ENCODE measurements at places on chromosomes 3 and 15.

- DNase-seq: no peak
Measured at GRCh38 chr15:91132079-91132478, 32.0 kb downstream of the SV2B start.

GRCh38 chr15:71011503-71012155 lies 103.6 kb upstream of the THSD4 start:
- no peak for DNase-seq

- DNase-seq: no peak
Measured at GRCh38 chr3:21954709-21955108, 203.7 kb upstream of the ZNF385D start.

DNA sequence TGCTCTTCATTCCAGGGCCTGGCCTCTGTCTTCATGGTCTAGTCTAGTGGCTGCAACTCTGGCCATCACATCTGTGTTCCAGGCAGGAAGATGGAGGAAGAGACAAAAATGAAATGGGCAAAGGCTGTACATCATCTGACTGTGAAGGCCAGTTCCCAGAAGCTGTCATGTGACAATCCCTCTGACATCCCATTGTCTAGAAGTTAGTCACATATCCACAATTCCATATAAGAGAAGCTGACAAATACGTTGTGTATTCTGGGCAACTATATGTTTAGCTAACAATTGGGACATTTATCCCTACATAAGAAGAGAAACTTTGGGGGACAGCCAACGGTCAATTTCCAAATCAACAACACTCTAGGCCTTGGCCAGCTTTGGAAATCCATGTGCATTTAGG lies 34.5 kb upstream of the C3orf70 start:
- no peak for DNase-seq

DNA sequence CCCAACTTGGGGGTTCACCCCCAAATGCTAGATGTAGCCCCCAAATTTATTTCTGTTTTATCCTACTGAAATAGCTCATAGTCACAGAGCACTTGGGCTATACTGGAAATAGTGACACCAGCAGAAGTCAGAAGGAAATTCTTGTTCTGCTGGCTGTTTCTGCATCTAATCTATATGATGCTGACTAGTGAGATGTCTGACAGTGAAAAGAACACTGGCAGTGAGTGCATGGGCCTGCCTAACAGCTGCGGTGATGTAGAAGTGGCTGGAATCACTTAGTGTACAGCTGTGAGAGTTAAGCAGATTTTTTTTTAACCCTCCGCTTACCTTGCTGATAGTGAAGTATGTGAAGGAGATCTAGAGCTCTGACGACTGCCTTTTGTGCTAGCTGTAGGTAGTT lies 14.0 kb downstream of the TTC14 start:
- no peak for DNase-seq

GRCh38 chr3:146692254-146692653 lies 87.1 kb upstream of the PLSCR5 start:
- DNase-seq: no peak

DNA sequence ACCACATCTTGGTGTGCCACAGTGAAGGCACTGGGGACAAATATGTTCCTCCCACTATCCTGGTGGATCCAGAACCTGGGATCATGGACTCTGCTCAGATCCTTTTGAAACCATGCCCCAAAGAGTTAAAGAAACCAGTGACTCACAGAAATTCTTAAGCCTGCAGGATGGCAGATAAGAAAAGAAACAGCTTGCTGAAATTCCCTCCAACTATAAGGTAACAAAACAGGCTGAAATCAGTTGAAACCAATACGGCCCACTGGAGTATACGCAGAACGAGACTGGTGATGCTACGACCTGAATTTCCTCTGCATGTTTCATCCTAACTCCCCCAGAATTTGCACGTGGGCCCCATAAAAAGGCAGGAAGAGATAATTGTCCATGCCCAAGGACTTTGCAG lies 209.6 kb downstream of the TJP1 start:
- no peak for DNase-seq

- DNase-seq: no peak
Measured at GRCh38 chr3:61820306-61820992, 259.1 kb downstream of the PTPRG start.

- no peak for DNase-seq
Measured at GRCh38 chr3:117084277-117084676, 374.7 kb downstream of the TUSC7 start.

- no peak for DNase-seq
Measured at GRCh38 chr3:64440498-64440897, 215.2 kb upstream of the PRICKLE2 start.

DNA sequence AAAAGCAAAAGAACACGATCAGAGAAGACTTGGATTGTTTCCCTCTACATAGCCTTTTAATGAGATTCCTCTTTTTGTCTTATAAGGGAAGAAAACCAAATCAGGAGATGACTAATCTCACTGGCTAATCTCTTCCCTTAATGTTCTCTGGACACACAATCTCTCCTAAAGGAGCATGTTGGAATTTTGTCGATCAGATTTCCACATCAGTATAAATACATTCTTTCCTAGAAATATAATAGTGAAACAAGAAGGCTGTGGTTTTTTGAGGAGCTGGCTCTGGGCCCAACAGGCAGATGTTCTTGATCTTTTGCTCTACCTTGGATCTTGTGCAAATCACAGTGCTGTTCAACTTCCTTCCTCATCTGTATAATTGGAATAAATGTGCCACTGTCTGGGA lies 94.0 kb downstream of the GTPBP8 start:
- no peak for DNase-seq

- DNase-seq: no peak
Measured at GRCh38 chr3:137746808-137747207, 17.3 kb upstream of the SOX14 start.

GRCh38 chr3:89698208-89698830 lies 590.9 kb downstream of the EPHA3 start:
- DNase-seq: no peak

- no peak for DNase-seq
Measured at GRCh38 chr15:100787567-100788417, 91.8 kb upstream of the ALDH1A3 start.

GRCh38 chr3:185330644-185331043 lies 32.3 kb upstream of the MAP3K13 start:
- DNase-seq: no peak

DNA sequence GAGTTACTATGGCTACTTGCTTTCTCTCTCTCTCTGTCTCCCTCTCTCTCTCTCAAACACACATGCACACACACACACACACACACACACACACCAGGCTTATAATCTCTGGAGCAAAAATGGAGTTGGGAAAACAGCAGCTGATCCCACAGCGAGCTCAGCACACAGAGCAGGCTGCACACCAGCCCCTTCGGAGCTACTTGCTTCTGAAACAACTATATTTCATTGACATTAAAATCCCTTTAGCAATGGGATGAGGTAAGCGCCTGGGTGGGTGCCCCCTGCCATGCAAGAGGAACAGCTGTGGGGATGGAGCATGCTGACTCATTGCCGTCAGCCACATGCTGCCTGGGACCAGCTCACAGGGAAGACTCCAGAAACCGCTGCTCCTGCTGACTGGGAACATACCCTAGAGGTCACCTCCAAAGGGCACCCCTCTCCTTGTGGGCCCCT lies 45.7 kb downstream of the B3GNT5 start:
- no peak for DNase-seq

GRCh38 chr15:68052431-68052830 lies 1.7 kb upstream of the PIAS1 start:
- DNase-seq: no peak

DNA sequence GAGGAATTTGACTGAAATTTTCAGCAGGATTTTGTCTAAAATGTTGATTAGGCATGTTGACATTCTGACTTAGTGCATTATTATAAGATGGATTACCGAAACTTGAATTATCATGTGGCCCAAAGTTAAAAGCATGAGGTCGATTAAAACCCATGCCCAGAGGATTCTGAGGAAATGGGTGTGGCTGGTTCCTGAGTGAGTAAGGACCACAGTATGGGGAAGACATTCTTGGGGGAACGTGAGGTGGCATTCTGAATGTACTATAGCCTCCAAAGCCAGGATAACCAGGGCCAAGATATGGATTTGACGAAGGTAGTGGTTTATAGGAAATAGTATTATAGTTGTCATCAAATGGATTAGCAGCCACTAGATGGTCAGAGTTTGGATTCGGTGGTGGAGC lies 38.7 kb upstream of the DNAAF4 start:
- DNase-seq: no peak

GRCh38 chr15:76345880-76346668 lies 9.5 kb downstream of the ISL2 start:
- DNase-seq: no peak

DNA sequence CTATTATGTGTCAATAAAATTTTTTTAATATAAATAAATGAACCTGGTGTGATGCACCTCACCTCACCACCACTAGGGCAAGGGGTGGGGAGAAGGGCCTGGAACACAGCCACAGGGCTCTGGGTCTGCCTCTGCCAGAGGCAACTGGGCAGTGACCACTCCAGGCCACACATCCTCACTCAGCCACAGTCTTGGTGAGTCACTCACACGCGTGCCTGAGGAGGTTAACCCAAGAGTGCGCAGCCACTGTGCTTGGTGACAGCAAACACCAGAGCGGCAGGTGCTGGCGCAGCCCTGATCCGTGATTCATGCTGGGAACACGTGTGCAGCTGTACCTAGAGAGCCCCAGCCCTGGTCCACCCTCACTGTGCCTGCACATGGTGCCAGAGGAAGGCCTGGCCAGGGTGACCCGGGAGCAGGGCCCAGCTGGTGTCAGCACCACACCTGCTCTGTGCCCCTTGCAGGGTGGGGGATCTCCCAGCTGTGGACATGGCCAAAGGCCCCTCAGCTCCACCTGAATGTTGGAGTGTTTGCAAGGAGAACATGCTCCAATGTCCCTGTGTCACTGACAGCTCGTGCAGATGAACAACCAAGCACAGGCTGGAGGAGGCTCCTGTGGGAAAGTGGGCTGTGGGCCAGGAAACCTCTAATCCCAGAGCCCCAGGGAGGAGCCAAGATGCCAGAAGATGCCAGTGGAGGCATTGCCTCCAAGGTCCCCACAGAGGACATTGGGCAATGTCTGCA lies 2.1 kb downstream of the SLC41A3 start:
- DNase-seq: no peak

- no peak for DNase-seq
Measured at GRCh38 chr3:26591926-26592325, 30.6 kb upstream of the LRRC3B start.

- no peak for DNase-seq
Measured at GRCh38 chr3:33645060-33645647, 72.9 kb downstream of the CLASP2 start.

GRCh38 chr3:36792342-36792741 lies 28.0 kb upstream of the DCLK3 start:
- DNase-seq: no peak

GRCh38 chr3:19931180-19931692 lies 2.8 kb downstream of the EFHB start:
- no peak for DNase-seq

DNA sequence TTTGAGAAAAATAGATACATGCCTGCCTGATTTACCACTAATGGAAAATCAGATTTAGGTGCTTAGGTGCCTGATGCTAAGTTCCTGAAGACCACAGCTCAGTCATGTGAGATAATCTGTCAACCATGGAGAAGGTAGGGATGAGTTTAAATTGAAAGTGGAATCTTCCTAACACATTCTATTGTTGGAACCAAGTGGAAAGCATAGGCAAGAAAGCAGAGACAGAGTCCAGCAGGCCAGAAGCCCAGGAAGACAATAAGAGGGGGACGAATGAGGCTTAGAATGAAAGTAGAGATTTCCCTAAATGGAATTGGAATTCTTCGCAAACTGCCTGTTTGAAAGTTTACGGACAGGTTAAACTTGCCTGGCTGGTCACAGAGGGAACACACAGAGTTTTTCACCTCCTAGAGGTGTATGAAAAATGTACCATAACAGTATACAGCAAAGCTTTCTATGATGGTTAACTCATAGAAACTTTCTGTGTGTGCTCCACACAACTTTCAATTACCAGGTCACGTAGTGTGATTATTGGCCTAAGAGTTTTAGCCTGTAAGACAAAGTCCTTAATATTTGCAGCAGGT lies 453.8 kb upstream of the KCNMB2 start:
- DNase-seq: no peak

DNA sequence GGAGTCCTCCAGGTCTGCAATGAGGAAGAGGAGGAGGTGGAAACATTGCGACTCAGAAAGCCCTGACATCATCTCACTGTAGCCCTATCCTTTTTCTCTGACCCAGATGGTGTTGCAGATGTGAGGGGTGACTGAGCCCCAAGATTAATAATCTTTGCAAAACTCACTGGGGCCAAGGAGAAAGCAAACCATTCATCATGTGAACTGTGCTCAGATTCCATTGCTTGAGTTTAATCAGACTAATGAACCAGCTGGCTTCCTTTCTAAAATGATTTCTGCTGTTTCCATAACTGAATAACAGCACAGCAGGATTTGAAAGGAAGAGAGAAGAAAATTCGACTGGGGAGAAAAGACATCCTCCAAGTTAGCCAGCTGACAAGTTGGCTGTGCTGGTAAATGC lies 13.4 kb upstream of the DGKG start:
- no peak for DNase-seq

DNA sequence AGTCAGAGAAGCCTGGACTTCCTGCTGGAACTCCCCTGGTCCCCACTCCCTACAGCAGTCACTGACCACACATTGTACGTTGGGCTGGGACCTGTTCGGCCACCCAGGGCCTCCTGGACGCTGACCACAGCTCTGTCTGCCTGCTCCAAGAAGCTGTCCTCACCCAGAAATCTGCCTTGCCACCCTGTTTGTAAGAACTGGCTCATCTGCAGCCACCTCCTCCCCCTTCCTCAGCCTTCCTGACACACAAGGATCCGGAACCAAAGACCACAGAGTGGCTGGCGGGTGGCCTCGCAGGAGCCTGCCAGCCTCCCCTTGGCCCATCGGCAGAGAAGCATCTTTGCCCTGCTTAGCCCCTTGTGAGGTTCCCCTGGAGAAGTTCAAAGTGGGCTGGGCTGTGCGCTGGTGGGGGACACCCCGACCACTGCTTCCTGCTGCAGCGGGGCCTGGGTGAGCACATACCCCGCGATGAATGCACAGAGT lies 91.9 kb downstream of the PCSK6 start:
- DNase-seq: no peak

DNA sequence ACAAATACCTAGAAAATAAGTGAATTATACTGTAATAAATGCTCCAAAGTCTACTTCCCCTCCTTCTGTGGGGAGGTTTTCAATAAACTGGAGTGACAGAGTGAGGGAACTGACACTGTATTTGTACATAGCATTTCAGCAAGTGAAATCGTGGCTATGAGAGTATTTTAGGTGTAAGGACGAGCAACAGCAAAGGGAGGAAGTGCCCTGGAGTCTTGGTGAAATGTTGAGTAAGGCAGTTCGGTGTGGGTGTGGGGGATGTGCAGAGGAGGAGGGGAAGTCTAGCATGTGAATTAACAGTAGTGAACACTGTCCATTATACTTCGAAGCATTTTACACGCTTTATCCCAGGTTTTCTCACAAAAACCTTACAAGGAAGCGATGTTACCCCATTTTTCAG lies 18.1 kb upstream of the P2RY13 start:
- no peak for DNase-seq

DNA sequence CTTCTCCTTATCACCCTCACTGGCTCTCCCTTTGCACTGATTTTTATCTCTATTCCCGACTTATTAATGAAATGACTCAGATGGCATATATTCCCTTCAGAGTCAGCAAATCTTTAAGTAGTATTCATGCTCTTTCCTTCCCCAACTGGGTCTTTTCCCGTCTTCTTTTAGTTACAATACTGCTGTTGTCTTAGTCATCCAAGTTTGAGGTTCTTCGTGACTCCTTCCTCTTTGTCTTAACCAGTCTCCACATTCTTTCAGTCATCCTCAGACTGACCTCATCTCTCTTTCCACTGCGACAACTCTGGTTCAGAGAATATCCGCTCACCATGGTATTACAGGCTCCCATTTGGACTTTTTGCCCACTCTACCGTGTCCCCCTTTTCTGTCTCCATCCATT lies 12.4 kb downstream of the WDR5B start:
- no peak for DNase-seq
